Muscle of arm (tissue), 14 donors: ENCODE measurements at places on chromosomes 13 and 19.

- peak; percentile 15 for DNase-seq
Observed at GRCh38 chr19:50639121-50640112, at the start of gene SYT3. Gene SYT3 (minus strand): TSS chr19:50639881. CDS start chr19:50637411, 2,470 bp downstream.

DNA sequence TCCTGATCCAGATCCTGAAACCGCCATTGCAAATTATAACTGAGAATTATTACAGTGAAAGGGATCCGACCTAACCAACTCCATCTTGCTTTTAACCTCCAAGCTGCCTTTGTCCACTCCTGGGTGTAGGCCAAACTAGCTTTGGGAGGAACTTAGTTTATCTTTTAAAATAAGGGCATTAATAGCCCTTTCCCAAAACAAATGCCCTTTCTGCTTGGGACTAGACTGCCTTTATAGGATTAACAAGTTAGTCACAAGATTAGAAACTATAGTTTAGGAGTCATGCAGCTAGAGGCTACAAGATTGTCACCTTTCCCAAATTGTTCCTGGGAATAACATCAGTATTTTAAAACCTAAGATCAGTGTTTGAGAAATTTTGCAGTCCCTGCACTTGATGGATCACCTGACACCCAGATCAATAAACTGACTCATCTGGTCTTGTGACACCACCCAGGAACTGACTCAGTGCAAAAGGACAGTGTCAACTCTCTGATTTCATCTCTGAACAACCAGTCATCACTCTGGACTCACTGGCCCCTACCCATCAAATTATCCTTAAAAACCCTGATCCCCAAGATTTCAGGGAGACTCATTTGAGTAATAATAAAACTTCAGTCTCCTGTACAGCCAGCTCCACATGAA lies 4.1 kb upstream of the ZNF841 start:
- no peak for DNase-seq

GRCh38 chr19:41694196-41694595 lies 6.1 kb upstream of the CEACAM7 start:
- DNase-seq: no peak

DNA sequence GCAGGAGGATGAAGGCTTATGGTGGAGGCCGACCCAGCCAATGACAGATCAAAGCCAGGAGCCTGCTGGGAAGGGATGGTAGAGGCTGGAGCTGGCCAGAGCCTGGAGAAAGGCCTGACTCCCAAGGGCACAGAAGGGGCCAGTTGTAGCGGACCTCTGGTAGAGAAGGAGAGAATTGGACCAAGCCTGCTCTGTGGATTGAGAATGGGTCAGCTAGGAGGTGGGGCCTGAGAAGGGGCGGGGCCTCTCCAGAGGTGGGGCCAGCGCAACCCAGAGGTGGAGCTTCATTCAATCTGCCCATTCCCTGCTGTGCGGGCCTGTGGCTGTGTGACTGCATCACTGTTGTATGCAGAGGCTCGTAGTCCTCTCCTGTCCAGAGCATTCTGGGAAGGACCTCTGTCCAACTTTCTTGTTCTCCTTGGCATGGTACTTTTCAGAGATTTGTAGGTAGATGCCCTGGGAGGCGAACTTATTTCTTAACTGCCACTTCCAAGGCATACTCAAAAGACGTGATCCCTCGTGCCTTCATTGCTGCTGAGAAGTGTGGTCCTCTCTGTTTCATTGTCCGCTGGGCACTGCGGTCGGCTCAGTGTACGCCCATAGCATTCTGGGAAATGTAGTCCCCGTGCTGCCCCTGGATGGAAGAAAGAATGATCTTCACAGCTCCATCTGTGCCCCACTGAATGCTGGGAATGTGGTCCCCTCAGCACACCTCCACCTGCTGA lies 6.7 kb downstream of the GRIN2D start:
- DNase-seq: peak; percentile 45

DNA sequence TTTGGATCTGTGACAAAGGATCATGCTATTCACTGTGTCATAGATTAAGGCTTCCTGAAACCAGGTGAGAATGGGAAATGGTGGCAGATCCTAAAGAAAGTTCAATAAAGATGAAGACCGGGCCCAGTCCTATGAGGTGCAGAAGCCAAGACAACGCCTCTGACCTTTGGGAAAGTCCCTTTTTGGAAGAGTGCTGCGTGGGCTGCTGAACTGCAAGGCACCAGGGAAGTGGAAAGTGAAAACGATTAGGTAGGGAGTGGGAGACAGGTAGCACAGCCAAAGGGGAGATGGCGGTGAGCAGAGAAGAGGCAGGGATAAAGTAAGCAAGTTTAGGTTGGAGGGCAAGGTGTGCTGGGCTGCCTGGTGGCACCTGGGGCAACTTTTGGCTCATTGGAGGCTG lies 16.3 kb downstream of the MBNL2 start:
- no peak for DNase-seq

DNA sequence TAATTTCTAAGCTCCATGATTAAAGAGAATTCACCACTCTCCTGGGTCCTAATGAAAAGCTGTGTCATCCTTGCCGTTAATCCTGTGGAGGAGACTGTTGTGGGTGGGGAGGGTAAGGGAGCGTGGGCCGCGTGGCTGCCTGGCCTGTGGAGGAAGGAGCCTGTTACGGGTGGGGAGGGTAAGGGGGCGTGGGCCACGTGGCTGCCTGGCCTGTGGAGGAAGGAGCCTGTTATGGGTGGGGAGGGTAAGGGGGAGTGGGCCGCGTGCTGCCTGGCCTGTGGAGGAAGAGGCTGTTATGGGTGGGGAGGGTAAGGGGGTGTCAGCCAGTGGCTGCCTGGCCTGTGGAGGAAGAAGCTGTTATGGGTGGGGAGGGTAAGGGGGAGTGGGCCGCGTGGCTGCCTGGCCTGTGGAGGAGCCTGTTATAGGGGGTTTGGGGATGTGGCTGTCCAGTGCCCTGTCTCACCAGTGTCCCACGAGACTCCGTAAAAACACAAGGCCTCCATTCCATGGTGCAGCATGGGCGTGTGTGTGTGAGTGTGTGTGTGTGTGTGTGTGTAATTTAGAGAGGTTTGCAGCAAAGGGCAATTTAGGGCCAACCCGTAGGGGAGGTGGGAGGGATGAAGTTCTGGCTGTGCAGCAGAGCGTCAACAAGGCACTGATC lies 15.6 kb upstream of the DCUN1D2 start:
- DNase-seq: no peak

DNA sequence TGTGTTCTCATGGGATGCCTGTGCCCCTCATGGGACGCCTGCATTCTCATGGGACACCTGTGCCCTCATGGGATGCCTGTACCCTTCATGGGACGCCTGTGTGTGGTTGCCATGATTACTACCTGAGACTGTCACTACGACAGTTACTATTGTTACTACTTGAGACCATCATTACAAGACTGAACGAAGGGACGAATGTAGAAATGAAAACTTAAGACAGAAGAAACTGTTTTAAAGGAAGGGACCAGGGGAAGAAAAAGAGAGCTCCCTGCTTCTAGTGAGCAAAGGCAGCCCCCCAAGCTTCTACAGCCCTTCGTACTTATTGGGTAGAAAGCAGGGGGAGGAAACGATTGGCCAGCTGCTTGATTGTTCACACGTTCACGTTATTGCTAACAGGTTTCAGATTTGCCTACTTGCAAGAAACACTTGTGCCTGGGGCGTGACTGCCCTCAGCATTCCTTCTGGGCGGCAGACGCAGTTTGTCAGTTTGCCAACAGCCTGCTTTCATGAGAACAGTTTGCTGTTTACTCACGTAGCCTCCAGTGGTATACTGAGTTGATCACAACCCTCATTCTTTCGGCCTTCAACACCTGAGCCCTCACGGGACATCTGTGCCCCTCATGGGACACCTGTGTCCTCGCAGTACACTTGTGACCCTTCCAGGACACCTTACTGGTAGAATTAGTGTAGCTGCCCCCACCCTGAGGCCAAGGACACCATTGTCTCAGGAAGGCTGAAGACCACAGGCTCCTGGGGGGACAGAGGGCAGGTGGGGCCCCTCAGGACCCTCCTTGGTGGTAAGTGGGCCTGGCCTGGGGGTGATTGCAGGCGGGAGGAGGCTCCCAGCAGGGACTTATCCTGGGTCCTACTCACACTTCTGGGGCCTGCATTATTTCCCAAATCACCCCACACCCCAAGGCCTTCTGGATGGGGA lies 2.5 kb upstream of the S1PR4 start:
- no peak for DNase-seq

DNA sequence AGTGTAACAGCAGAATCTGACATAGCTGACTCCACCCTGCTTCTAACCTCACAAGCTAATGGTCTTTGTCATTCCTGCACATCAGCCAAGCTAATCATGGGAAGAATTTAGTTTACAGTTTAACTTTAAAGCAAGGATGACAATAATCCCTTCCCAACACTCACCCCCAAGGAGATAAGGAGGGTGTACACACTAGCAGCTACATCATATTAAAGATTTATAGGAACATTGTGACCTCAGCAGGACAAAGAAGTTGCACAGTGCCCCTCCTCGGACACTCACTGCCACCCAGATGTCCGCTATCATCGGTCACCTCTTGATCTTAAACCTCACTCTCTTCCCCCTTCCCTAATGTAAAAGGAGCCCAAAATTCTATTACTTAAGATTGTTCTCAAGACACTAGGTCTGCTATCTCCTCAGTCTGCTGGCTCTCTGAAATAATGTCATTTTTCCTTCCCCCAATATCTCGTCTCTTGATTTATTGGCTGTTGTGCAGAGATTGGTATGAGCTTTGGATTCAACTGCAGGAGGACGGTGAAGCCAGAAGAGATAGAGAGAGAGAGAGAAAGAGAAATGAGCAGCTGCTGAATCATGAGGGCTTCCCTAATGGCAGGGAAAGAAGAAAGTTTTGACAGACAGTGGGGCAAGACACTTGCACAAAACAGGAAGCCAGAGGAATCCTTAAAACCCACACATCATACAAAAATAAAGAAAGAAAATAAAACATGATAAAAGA lies 17.5 kb upstream of the FFAR2 start:
- DNase-seq: no peak

DNA sequence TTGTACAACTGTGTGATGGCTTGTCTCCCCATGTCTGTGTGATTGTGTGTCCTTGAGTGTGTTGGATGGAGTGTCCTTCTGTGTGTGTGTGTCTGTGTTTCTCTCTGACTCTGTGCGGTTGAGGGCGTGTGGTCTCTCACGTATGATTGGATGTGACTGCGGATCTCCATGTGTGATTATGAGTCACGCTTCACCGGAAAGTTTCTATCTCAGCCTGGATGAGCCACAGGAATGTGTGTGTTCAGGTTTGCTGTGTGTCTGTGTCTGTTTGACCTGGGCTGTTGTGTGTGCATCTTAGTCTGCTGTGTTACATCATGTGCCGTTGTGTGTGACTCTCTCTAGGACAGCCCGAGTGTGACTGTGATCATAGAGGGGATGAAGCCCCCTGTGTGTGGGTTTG lies 15.5 kb upstream of the ZNF835 start:
- DNase-seq: no peak

GRCh38 chr19:53195265-53195903 lies 2.2 kb upstream of the ZNF665 start:
- DNase-seq: peak; percentile 87

- DNase-seq: no peak
Observed at GRCh38 chr19:6278740-6279619, 795 bp downstream of the MLLT1 start.

- no peak for DNase-seq
Observed at GRCh38 chr13:29679396-29680053, 84.0 kb upstream of the SLC7A1 start.

GRCh38 chr19:53196777-53197396 lies 3.7 kb upstream of the ZNF665 start:
- DNase-seq: peak; percentile 96

DNA sequence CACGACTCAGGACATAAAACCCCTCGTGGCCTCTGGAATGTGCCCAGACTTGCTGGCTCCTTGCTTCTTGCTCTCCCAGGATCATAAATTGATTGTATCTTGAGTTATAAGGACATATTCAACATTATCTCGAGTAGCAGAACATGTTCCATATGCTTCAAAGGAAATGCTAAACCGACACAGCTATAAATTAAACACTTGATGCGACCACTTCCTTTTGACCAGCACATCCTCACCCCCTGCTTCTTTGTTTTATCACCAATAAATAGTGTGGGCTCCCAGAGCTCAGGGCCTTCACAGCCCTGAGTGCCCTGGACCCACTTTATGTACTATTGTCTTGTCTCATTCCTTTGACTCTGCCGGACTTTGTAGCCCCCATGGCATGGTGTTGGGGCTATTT lies 157.0 kb upstream of the PABPC3 start:
- DNase-seq: no peak

GRCh38 chr19:39833160-39833463 lies 850 bp downstream of the DYRK1B start:
- no peak for DNase-seq

DNA sequence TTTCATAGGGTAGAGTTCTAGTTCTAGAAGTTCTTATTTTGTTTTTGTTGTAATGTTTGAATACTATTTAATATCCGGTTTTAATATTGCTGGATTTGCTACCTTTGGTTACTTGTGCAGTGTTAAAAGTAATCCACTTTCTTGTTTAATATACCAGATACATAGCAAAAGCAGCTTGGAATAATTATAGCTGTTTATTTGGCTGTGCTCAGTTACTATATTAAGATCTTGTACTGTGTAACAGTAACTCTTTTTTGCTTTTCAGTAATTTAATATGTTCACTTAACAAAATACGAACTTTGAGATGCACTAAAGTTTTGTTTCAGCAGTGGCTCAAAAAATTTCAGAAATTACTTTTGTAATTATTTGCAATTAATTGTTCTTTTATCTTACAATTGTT lies 50.9 kb downstream of the AKAP11 start:
- no peak for DNase-seq

- peak; percentile 51 for DNase-seq
Observed at GRCh38 chr19:31214086-31214485, 135.2 kb downstream of the TSHZ3 start.

DNA sequence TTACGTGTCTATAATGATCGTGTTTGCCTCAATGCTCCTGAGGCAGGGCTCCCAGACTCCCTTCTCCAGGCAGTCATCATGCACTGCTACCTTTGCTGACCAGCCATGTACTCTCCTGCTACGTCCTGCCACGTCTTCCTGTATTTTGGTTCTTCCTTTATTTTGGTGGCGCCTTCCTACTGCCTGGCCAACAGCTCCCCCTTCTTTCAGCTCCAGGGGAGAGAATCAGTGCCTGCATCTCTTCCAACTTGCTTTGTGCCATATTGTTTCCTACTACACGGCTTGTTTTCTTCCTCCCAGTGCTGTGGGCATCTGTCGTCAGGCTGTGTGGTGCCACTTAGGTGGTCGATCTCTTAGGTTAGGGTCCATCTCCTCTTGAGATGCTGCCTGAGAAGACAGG lies 96.2 kb downstream of the FGF9 start:
- DNase-seq: no peak
